ENCODE measurements at places on chromosomes 6 and 20.

DNA sequence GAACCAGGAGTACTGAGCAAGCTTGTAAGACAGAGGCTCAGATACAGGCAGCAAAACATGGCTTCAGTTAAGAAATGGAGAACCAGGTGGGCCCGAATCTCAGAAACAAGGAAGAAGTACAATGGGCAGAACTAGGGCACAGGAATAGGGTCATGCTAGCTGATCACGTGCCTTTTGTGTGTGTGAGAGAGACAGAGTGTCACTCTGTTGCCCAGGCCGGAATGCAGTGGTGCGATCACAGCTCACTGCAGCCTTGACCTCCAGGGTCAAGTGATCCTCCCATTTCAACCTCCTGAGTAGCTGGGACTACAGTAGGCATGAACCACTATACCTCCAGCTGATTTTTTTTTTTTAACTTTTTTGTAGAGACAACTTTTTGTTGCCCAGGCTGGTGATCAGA lies 257.8 kb downstream of the UST start:
- no peak for DNase-seq

GRCh38 chr6:166771701-166772100 lies 144.7 kb upstream of the RPS6KA2 start:
- DNase-seq: no peak

- DNase-seq: no peak
These were observed 161.2 kb upstream of the SUPT3H start for GRCh38 chr6:45538641-45539547.

- no peak for DNase-seq
These were observed 754.1 kb downstream of the QKI start for GRCh38 chr6:164168595-164168994.

DNA sequence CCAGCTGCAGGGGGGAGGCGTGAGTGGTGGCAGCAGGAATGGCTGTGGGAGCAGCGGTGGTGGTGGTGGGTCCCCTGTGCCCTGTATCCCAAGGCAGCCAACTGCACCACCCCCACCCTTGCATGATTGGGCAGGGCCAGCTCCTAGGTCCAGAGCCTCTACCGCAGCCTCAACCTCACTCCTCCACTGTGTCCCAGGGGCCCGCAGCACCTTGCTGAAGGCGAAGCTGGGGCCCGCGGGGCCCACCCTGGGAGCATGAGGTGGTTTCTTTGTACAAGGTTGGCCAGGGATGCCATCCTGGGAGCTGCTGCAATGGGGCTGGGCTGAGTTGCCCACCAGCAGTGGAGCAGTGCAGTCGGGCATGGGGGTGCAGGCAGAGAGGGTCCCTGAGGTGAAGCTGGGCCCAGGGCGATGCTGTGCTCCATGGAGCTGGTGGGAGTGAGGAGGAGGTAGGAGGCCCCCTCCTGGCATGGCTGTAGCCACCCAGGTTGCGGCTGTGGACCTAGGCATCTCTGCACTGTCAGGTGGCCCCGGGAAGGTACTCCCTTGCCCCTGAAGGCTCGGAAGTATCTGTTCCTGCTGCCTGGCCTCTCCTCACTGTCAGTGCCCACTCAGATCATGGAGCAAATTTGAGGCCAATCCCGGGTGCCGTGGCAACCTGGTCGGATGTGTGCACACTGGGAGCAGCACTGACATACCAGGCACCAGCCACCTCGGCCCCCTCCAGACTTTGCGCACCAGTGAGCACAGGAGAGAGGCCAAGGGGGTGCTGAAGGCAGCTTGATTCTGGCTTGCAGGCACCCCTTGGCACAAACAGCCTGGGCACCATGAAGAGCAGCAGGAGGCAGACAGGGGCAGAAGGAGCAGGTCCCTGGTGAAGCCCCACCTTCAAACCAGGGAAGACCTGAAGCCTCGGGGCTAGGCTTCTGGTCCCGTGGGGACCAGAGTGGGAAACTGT lies 60.2 kb upstream of the L3MBTL3 start:
- DNase-seq: no peak

GRCh38 chr6:123062670-123063069 lies 66.6 kb downstream of the CLVS2 start:
- no peak for DNase-seq

- no peak for DNase-seq
These were observed 49.6 kb upstream of the PHIP start for GRCh38 chr6:79127660-79128059.

- no peak for DNase-seq
These were observed 147.8 kb upstream of the DTNBP1 start for GRCh38 chr6:15810618-15811017.

DNA sequence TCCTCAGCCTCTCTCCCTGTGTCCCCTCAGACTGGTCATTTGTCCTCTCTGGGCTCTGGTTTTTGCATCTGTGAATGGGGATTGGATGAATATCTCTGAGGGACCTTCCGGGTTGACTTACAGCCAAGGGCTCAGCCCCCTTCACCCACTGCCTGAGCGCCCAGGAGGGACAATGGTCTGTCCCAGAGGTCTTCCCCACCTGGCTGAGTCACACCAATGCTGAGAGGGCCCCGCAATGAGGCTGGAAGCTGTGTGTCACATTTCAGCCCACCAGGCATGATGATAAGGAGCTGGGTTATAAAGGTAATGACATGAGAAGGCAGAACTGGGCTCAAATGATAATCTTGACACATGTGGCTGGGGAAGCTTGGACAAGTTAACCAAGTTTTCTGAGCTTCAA lies 70.5 kb downstream of the TOX2 start:
- DNase-seq: no peak

GRCh38 chr20:16486532-16486931 lies 86.7 kb downstream of the KIF16B start:
- no peak for DNase-seq

DNA sequence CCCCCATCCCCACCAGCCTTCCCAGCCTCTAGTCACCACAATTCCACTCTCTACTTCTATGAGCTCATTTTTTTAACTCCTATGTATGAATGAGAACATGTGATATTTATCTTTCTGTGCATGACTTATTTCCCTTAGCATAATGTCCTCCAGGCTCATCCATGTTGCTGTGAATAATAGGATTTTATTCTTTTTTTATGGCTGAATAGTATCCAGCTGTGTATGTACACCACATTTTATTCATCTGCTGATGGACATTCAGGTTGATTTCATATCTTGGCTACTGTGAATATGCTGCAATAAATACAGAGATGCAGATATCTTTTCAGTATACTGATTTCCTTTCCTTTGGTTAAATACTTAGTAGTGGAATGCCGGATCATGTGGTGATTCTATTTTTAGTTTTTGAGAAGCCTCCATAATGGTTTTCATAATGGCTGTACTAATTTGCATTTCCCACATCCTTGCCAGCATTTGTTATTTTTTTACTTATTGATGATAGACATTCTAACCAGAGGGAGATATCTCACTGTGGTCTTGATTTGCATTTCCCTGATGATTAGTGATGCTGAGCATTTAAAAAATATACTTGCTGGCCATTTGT lies 194.9 kb downstream of the PACRG start:
- DNase-seq: no peak

DNA sequence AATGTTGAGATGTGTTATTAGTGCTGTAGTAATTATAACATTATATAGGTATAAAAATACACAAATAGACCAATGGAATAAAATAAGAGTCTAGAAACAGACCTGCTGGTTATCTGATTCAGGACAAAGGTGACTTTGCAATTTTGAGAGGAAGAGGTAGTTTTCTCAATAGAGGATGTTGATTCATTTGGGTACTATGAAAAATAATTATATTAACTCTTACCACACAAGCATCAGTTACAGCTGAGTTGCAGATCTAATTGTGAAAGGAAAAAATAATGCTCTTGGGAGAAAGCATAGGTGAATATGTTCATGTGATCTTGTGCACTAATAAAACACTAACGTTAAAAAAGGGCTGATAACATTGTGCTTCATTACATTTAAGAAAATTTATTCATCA lies 103.0 kb downstream of the BCKDHB start:
- no peak for DNase-seq

DNA sequence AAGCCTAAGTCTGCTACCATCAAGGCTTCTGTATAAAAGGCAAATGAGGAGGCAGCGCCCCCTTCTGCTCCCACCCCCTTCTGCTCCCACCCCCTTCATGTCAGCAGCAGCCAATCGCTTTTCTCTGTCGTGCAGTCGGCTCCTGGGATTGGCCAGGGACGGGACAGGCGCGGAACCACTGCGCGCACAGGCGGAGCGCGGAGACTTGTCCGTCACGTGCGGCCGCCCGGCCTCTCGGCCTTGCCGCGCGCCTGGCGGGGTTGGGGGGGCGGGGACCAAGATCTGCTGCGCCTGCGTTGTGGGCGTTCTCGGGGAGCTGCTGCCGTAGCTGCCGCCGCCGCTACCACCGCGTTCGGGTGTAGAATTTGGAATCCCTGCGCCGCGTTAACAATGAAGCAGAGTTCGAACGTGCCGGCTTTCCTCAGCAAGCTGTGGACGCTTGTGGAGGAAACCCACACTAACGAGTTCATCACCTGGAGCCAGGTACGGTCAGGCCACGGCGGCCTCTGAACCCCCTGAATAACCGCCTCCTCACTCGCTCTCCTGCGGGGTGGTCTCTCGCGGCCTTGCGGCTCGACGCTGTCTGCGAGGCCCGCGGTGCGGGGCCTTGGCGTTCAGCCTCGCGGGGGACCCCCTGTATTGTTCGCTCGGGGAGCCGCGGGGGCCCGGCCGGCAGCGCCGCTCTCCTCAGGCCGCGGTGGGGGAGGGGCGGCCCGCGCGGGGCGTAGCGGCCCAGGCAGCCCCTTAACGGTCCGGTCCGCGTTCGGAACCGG lies at the start of gene HSF2:
TSS of gene HSF2 (plus strand) at position 305 of the 773 bp plus-strand sequence. CDS start at position 391, 86 bp downstream.
- peak; percentile 93 for DNase-seq

- no peak for DNase-seq
These were observed 11.4 kb downstream of the DYNLT1 start for GRCh38 chr6:158633127-158633526.

- DNase-seq: no peak
These were observed 19.3 kb downstream of the RIPOR2 start for GRCh38 chr6:24916496-24916895.

- no peak for DNase-seq
These were observed 267.9 kb upstream of the SASH1 start for GRCh38 chr6:148074738-148075137.

GRCh38 chr20:33871362-33871761 lies 60.2 kb downstream of the CHMP4B start:
- DNase-seq: no peak

DNA sequence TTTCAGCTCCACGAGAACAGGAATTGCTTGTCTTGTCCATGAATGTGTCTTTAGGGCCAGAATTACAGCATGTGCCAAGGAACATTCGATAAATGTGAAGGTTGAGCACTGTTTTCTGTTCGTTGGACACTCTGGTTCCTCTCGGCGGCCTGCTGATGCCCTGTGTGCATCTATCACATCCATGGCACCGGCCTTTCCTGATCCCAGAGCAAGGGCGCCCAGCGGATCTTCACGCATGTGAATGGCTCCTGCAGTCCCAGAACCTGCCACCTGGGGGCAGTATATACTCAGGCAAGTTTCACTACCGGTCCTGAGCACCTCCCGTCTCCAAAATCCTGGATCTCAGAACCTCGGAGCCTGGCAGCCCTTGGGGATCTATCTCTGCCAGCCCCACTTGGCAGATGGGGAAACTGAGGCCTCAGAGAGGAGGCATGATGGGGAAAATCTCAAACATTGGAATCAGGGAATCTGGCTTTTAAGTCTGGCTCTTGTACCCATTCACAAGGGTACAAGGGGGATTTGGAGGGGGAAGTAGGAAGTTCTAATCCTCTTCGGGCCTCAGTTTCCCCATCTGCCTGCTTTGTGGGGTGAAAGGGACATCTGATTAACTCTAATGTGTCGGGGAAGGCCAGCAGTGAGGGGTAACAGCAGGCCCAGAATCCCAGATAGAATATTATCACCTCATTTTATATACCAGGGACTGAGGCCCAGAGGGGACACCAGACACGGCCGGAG lies 4.3 kb upstream of the CEBPB start:
- peak; percentile 71 for DNase-seq

- DNase-seq: peak; percentile 63
These were observed 21.3 kb downstream of the TNXB start for GRCh38 chr6:32087574-32088486.

DNA sequence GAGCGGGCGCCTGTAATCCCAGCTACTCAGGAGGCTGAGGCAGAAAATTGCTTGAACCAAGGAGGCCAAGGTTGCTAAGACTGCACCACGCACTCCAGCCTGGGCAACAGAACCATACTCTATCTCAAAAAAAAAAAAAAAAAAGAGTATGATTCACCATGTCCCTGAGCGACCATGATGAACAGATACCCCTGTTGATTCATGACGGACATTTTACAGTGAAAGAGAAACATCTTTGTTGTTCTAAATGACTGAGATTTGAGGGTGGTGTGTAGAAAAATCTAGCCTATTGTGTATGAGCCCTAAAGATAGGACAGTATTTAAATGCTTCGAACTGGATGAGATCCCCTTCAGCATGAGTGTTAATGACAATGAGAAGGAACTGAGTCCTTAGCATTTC lies 32.8 kb downstream of the RBM24 start:
- DNase-seq: no peak

GRCh38 chr6:160261991-160262680 lies 3.5 kb upstream of the SLC22A2 start:
- DNase-seq: no peak

DNA sequence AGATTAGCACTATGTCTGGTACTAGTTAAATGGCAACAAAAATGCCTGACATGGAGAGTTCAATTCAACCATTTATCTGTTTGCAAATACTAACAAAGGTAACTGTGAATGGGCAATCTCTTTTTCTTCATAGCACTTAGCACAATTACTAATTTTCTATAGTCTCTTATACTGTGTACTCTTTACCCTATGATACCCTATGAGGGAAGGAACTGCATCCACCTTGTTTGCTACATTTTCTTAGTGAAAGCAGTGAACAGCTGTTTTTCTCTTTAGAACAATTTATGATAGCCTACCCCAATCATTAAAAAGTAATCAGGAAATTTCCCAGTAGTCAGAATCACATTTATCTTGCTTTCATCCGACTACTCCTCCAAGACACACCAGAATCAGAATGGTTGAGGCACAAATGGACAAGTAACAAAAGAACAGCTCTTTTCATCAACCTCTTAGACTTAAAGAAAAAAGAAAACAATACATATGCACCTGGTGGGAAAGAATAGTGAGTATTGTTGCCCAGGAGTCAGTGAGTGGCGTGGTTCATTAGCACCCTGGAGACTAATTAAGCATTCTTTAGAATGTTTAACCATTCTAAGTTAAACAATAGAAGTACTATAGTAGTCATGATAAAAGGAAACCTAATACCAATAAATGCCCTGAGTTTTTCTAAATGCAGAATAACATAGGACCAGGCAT lies 16.7 kb downstream of the ZNF292 start:
- no peak for DNase-seq

DNA sequence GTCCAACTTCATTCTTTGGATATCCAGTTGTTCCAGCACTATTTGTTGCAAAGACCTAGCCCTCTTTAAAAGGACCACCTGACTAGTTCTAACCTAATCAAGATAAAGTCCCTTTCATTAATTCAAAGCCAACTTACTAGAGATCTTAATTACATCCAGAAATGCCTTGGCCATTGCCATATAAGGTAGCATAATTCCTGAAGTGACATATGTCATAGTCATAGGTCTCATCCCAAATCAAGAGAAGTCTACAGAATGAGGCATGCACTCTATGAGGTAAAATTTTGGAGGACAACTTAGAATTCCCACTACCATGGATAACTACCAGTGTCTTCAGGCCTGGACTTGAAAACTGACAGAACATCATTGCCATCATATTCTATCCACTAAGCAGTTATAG lies 420.4 kb upstream of the ID4 start:
- no peak for DNase-seq

- no peak for DNase-seq
These were observed 82.2 kb upstream of the PAX1 start for GRCh38 chr20:21623074-21623780.
